Activated naive CD8-positive, alpha-beta T cell treated with anti-CD3 and anti-CD28 coated beads, Interleukin-2, amount 50 U/mL, for 16 hours (primary cell): ENCODE measurements at places on chromosomes 3 and 15.

DNA sequence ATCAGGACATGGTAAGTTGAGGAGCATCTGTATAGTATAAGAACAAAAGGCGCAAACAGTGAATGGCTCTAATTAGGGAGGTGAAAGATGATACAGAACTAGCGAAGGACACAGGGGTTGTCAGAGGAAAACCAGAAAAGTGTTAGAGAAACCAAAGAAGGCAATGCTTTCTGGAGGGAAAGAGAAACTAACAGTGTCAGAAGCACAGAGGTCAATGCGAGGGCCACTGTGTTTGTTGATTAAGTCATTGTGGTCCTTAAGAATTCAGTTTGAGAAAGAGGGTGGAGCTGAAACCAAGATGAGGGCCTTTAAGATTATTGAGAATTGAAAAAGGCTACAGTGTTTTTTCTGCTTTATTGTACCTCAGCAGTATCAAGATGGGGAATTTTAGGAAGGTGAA lies 28.8 kb downstream of the ATG7 start:
- no peak for DNase-seq

DNA sequence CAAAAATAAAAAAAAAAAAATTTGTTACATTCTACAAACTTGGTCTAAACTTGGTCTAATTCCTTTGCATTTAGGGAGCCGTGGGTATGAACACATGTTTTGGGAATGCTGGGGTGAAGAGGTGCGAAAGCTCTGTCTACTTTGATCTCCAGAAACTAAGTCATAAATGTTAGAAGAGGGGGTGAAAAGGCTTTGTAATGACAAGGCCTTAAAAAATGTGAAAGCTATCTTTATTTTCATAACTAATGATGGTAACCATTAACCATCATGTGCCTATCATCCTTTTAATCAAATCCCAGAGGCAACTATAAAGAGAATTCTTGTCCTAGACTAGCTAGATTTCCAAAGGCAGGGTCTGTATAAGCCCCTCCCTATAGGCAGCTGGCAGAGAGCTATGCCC lies 60.9 kb downstream of the PRICKLE2 start:
- DNase-seq: no peak

GRCh38 chr3:46516521-46516920 lies 18.7 kb downstream of the RTP3 start:
- no peak for DNase-seq

- no peak for DNase-seq
Measured at GRCh38 chr15:29938361-29939335, 116.4 kb upstream of the TJP1 start.

GRCh38 chr3:13891492-13892073 lies 11.7 kb upstream of the WNT7A start:
- no peak for DNase-seq

GRCh38 chr3:43445820-43446219 lies 159.5 kb downstream of the SNRK start:
- no peak for DNase-seq

DNA sequence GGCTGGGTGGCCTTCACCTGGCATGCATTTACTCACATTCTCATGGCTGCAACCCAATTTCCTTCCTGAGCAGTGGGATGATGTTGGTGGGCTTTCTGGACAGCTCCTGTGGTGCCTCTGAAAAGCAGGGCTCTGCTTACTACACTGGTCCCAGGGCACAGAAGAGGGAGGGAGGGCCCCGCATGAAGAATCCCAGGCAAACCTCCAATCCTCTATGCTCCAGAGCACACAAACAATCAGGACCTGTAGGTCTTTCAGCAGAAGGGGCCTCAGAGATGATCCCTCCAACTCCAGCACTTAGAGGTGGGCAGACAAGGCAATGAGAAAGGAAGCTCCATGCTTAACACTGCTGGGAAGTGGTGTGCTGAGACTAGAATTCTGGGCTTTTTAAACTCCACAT lies 231.7 kb upstream of the ICE2 start:
- no peak for DNase-seq

DNA sequence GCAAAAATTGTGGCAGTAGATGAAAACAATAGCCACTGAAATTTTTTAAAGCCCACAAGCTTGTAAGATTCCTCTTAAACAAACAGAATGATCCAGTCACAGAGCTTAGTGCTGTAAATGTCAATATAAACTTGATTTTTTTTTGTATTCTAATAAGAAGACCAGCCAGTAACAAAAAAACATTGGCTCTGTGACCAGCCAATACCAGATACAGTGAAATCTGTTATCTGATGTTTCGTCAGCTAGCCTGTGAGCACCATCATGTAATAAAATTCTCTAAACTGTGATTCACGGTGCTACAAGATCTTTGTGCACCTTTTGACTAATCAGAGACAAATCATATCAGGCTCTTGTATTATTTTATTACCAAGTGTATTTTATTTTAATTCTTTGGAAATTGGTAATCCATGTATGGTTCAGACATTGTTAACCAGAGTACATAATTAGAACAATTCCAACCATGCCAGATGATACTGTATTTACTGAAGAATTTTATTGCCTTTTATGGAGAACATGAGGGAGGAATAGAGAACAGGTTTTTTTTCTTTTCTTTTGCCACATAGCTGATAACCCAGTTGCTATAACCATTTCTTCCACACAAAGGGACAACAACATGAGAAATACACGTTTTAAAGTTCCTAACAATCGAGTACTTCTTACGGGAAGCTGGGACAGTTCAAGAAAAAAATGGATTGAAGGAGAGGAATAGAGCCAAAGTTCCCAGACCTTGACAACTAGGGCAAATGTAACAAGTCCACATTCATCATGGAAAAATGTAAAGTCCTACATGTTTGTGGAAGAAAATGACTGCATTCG lies 71.9 kb downstream of the FILIP1L start:
- no peak for DNase-seq

DNA sequence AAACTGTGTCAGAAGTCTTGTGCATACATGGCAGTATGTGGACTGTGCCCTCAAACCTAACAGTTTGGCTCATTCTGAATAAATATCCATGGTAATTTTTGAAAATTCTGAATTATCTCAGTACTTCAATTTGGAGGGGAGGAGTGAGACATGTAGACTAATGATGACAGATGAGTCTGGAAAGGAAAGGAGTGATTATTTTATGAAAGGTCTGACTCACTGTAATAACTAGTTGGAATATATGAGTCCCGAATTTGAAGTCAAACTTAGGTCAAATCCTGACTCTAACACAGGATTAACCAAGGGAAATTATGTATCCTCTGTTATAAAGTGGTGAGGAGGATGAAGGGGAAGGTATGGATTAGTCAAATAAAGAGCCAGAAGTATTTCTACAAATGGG lies 38.6 kb downstream of the SUCNR1 start:
- no peak for DNase-seq

DNA sequence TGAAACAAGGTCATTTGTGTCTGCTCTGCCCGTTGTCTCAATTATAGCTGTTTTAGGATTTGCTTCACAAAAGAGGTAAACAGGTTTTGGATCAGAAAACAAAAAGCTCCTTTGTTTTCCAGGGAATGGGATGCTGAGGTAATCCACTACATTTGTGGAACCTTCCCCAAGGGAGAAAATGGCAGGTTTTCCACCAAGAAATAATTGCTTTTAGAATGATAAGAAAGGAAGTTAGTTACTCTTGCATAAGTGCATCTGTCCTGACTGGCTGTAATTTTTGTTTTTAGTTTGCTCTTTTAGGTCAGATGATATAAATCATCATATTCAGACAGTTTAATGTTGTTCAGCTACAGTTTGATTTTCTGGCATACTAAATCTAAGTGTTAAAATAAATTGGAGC lies 198.5 kb upstream of the COL8A1 start:
- DNase-seq: no peak

- no peak for DNase-seq
Measured at GRCh38 chr15:93929375-93930094, 301.8 kb upstream of the MCTP2 start.

DNA sequence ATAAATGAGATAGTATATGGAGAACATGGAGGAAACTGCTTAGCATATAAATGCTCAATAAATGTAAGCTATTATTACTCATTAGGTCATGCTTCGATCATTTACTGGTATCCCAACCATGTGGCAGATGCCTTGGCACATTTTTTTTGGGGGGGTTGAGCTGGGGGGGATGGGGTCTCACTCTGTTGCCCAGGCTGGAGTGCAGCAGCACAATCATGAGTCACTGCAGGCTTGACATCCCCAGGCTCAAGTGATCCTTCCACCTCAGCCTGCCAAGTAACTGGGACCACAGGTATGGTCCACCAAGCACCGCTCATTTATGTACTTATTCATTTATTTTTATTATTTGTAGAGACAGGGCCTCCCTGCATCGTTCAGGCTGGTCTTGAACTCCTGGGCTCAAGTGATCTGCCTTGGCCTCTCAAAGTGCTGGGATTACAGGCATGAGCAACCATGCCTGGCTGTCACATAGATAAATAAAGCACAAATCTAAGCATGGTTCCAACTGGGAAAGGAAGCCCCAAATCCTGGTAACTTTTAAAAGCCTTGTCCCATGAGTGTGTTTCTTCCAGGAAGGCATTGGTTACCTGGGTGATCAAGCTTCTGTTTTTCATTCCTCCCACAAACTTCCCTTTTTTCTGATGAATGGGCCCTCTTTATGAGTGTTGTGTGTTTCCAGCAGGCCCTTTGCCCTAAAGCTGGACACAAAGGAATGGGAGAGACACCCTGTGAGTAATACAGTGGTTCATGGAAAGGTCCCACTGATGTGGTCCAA lies 147.4 kb upstream of the UMPS start:
- DNase-seq: no peak

DNA sequence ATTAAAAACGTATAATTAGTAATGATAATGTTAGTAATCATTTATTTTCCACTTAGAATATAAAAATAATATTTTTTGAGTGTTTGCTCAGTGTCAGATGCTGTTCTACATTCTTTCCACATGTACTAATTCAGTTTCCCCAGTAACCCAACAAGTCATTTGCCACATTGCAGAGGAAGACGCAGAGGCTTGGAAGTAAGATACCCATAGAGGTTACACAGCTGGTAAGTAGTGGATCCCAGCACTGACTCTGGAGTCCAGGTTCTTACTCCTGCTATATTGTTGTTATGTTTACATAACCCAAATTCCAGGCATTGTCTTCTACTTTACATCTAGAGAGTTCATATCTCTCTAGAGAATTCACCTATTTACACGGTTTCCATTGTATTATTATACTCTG lies 48.2 kb upstream of the MYO5C start:
- no peak for DNase-seq

GRCh38 chr15:93646193-93646592 lies 557.2 kb upstream of the RGMA start:
- no peak for DNase-seq
